K562 (cell line): ENCODE measurements at places on chromosomes 5 and 9.

DNA sequence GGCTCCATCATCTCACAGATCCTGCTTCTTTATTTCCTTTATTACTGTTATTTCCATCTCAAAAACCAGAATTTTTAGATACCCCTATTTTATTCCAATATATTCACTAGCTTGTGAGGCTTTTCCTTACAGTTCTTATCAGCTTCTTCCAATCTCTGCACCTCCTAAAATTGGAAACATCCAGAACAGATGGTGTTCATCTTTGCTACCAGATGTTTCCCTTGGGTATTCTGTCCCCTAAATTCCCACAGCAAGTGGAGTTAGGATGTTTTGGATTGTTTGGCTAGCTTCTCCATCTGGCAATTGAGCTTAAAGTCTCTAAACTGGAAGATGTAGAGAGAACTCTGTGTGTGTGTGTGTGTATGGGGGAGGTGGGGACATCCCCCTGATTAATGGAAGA lies 580.4 kb downstream of the DTWD2 start:
- no peak overlapping the region for H3K4me3 ChIP-seq
- H3K27ac ChIP-seq: no peak overlapping the region
- no peaks in the 10 kb centered on the region for H3K36me3 ChIP-seq
- no peaks in the 10 kb centered on the region for H3K27me3 ChIP-seq
- no peak for DNase-seq
- no peaks in the 10 kb centered on the region for H3K4me1 ChIP-seq

GRCh38 chr9:135708164-135708563 lies 6.2 kb downstream of the KCNT1 start:
- no peak overlapping the region for H3K27ac ChIP-seq
- H3K27me3 ChIP-seq: peaks cover 60% of the 10 kb centered on the region
- peaks cover 17% of the 10 kb centered on the region; the same call in 1 of the 2 replicates for H3K4me1 ChIP-seq
- H3K36me3 ChIP-seq: no peaks in the 10 kb centered on the region

- DNase-seq: no peak
- peaks cover 4% of the 10 kb centered on the region; the same call in 1 of the 2 replicates for H3K27me3 ChIP-seq
- no peaks in the 10 kb centered on the region for H3K4me1 ChIP-seq
- no peak overlapping the region for H3K4me3 ChIP-seq
- H3K27ac ChIP-seq: no peak overlapping the region
Observed at GRCh38 chr5:39452846-39453245, 28.1 kb upstream of the DAB2 start.

GRCh38 chr9:123509646-123510045 lies 153.6 kb downstream of the CRB2 start:
- DNase-seq: no peak
- H3K4me1 ChIP-seq: no peaks in the 10 kb centered on the region
- no peak overlapping the region for H3K27ac ChIP-seq
- H3K4me3 ChIP-seq: no peak overlapping the region

DNA sequence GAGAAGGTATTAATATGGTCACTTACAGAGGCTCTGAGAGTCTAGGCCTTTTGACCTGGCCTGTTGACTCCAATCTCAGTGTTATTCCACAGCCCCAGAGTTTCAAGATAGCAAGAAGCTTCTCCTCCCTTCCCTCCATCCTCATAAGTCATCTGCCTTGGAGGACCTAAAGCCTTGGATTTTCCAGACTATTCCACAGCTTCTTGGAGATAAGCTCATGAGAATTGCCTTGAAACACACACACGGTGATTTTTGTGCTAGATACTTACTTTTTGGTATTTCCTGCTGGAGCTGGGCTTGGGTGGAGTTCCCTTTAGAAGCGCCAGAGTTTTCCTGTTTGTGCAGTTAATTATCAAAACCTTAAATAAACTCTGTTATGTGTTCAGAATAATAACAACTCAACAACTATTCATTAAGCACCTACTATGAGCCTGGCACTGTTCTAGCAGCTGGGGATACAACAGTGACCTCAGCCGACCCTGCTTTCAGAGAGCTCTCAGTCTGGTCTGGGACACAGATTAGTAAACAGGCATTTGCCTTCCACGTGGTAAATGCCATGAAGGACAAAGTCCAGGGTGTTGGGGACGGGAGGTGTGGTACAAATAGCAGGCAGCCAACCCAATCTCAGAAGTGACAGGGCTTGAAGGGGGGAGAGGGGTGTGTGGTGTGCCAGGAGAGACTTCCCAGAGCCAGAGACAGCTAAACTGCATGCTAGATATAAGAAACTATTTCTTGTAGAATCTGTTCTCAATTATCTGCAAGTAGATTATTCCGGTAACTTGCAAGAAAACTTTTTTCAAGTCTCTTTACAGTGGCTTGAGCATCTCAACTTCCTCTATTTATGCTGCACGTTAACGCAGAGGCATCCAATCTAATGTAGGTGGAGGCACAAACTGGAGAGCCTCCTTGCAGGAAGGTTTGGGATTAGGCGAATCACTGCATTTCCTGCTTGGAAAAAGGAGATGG lies 55.9 kb upstream of the KLF9 start:
- no peaks in the 10 kb centered on the region; the same call in 1 of the 2 replicates for H3K4me1 ChIP-seq
- no peaks in the 10 kb centered on the region for H3K36me3 ChIP-seq
- DNase-seq: no peak
- no peaks in the 10 kb centered on the region for H3K27me3 ChIP-seq
- no peak overlapping the region for H3K27ac ChIP-seq
- no peak overlapping the region for H3K4me3 ChIP-seq

- DNase-seq: no peak
- H3K27ac ChIP-seq: no peak overlapping the region
Observed at GRCh38 chr5:80762573-80762972, 107.8 kb upstream of the DHFR start.

DNA sequence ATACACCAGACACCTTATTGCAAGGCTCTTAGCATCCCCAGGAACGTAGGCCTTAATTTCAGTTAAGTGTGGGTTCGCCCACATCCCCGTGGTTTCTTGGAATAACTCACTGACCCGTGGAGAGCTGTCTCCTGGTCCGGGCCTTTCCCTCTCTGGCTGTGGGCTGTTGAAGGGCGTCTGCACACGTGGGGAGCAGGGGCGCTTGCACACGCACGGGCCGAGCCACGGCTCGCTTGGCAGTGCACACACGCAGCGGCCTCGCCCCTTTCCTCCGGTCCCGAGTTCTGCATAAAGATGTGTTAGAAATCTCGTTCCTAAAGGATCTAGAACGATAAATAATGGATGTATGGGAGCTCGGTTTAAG lies 141.9 kb downstream of the PBX3 start:
- no peaks in the 10 kb centered on the region for H3K4me1 ChIP-seq
- peaks cover 13% of the 10 kb centered on the region; the same call in 2 of the 3 replicates for H3K27me3 ChIP-seq
- DNase-seq: no peak
- H3K36me3 ChIP-seq: no peaks in the 10 kb centered on the region
- H3K27ac ChIP-seq: no peak overlapping the region
- no peak overlapping the region for H3K4me3 ChIP-seq

GRCh38 chr9:95313010-95313498 lies 4.5 kb downstream of the FANCC start:
- no peak for DNase-seq
- H3K4me1 ChIP-seq: peaks cover 11% of the 10 kb centered on the region; the same call in 2 of the 3 replicates
- no peak overlapping the region for H3K27ac ChIP-seq
- no peak overlapping the region for H3K4me3 ChIP-seq

GRCh38 chr9:8872802-8873201 lies 1073.2 kb upstream of the DMAC1 start:
- DNase-seq: no peak
- no peaks in the 10 kb centered on the region for H3K27me3 ChIP-seq
- H3K36me3 ChIP-seq: no peaks in the 10 kb centered on the region
- no peaks in the 10 kb centered on the region for H3K4me1 ChIP-seq

DNA sequence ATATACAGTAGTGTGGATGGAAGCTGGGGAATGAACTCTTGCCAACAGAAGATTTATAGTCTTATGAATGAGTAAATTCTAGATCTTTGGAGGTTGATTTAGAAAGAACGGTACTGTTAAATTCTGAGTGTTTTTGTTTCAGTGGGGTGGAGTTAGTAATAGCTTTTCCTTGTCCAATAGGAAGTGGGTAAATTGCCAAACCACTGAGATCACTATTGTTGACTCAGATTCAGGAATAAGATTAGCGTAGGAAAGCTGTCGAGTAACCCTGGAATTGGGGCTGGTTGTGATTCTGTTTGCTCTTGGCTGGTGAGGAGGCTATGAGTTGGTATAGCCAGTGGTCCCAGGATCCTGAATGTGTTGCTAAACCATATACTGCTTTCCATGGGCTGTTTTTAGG lies 155.6 kb downstream of the ARHGAP26 start:
- no peak overlapping the region for H3K4me3 ChIP-seq
- H3K27ac ChIP-seq: no peak overlapping the region
